ENCODE measurements at places on chromosomes 11 and 22.

GRCh38 chr22:45169591-45170466, 6.1 kb downstream of the NUP50 start:
- DNase-seq, result no peak

- DNase-seq, result peak; percentile 90
Observed at GRCh38 chr11:65498042-65498726, 661 bp upstream of the MALAT1 start.

- DNase-seq, result no peak
Observed at GRCh38 chr11:9616042-9616675, 42.7 kb downstream of the WEE1 start.

DNA sequence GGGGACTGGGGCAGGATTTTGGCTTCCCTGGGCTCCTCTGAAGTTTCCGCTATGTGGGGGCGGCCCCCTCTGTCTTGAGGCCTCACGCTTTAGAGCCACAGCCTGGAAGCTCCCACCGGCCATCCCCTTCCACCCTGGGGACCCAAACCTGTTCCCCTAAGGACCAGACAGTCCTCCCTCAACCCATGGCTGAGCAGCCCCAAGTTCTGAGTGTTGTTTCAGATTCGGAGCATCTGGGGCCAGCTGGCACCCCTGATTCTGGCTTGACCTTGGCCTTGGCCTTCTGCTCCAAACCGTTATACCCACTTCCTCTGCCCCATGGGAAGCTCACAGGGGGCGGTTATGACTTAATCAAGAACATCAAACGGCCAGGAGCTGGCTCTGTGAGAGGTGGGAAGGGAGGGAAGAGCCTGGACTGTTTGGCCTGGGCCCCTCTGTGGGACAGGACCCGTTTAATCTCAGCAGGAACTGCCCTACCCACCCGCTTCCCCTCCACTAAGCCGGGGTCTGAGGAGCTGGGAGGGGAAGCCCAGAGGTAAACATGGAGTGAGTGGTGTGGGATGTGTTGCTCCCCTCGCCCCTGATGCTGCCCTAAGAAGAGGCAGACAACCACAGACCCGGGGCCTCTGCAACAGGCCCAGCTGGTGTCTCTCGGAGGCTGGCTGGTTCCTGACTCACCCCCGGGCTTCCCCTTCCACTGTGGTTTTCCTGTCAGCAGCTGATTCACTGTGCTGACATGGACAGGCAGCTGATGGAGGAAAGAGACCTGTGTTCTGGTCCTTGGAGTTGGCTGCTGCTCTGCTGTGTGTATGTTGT, 3.4 kb downstream of the CD82 start:
- DNase-seq, result no peak

GRCh38 chr11:132312701-132313111, 942.3 kb downstream of the NTM start:
- DNase-seq, result peak; percentile 65

- DNase-seq, result peak; percentile 15
Observed at GRCh38 chr11:86067009-86067850, 1.7 kb downstream of the PICALM start.

- no peak for DNase-seq
Observed at GRCh38 chr22:25843660-25844405, 101.8 kb downstream of the MYO18B start.

- DNase-seq, result no peak
Observed at GRCh38 chr11:7936615-7937014, 4.9 kb downstream of the OR10A3 start.

DNA sequence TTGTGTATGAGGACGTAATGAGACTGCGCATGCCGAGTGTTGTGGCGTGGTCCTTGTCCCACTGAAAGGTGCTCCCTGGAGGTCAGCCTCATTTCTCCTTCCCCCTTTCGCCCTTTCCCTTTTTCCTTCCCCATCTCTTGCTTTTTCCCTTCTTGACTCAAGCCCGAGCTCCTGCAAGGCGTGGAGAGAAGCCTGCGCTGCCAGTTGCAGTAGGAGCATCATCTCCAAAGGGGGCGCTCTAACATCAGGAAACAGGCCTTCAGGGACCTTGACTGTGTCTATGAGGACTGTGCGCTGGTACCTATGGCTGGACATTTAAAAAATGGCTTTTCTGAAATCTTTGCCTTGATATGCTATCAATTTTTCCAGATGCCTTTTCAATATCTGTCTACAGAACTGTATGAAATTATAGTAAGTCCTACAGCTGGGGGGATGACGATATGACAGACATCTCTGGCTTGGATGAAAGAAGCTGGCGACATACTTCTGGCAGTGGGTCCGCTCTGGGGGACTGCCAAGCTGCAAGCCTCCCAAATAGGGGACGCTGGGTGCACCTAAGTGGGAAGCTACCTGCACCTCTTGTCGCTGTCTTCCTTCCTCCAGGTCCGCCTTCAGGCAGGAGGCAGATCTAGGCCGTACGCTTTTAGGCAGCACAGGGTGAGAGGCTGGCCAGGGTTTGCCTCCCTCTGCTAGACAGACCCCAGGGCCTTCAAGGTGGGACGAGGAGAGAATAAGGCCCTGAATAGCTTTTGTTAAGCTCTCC, 96.5 kb downstream of the NXPE2 start:
- DNase-seq, result peak; percentile 90

DNA sequence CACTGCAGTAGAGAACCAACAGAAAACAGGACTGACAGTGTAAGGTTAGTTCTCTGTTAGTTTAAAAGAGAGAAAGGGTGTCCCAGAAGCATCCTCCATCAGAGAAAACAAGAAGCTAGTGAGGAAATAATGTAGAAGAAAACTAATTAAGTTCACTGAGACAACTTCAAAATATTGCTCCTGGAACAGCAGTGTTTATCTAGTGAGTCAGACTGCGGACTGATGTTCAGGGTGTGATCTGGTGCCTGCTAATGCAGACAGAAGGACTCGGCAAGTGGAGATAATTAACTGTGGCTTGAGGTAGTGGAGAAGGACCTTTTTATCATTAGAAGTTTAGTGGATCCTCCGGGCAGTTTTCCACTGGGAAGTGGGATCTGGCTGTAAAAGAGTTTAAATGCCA, 55.4 kb downstream of the CDON start:
- DNase-seq, result no peak

- DNase-seq, result no peak
Observed at GRCh38 chr11:67588136-67588503, 4.5 kb downstream of the GSTP1 start.

DNA sequence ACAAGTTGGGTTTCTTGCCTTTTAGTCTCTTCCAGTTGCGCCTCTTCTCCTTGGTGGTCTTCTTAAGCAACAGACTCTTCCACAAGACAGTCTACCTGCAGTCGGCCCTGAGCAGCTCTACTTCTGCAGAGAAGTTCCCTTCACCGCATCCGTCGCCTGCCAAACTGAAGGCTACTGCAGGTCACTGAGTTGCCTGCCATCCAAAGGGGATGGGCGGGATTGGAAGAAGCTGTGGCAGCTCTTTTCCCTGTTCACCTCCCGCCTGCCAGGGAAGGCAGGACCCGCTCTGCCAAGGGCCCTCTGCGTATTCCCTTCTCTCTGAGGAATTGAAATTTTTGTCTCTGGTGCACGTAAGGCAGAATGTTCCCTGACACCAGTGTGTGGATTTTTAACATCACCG, 9.2 kb upstream of the STT3A start:
- no peak for DNase-seq

DNA sequence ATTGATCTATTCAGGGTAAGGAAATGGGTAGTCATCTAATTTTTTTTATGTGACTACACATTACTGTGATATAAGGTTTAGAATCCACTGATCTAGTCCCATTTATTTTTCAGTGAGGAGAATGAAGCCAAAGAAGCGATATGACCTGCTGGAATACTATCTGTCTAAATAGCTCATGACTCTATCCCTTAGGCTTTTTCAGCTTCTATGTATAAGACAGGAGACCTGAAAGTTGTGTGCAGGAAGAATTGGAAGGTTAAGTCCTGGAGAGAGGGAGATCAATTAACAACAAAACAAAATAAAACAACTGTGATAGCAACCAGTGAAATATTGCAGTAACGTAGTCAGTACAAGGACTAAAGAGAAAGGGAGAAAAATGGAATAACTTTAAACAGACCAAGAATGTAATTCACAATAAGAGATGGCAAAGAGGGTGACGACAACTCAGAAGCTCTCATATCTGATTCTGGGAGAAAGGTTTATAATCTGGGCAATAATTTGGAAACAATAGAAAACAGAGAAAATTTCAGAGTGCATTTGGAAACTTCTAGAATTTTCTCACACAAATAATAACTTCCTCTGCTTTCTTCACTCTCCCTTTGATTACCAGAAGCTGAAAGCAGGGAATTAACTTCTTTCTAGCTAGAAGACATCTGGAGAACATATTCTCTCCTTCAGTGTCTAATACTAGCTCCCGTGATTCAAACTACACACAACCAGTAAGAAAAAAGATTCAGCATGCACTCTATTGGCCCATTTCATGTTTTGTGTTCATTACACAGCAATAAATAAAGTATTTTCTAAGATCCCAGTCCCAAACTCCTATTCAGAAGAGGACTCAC, 19.2 kb upstream of the CASP12 start:
- DNase-seq, result no peak

GRCh38 chr11:12088047-12088481, 22.3 kb upstream of the MICAL2 start:
- DNase-seq, result no peak

- DNase-seq, result peak; percentile 81
Observed at GRCh38 chr11:8242499-8243280, 21.0 kb downstream of the LMO1 start.

GRCh38 chr22:17443405-17444203, 74.3 kb downstream of the CECR2 start:
- DNase-seq, result no peak

DNA sequence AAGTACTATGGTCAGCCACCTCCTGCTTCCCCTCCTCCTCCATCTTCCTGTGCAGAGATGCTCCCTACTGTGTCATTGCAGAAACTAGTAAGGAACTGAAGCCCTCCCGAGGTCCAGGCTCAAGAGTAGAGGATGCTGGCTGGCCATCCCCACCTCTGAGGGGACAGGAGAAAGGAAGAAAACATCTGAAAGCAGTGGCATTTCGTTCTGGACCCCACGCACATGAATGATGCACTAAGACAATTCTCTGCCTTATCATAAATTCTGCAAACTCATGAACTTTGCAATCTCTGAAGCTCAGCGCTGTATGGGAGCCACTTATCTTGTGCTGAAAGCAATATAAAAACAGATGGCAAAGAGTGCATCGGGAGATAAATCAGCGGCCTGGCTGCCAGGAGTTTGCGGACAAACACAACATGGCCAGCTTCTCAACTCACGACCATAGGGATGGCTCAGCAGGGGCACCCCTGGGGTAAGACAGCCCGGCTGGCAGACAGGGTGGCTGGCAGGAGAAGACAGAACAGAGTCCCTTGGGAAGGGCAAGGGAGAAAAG, 306.4 kb downstream of the NXPE2 start:
- no peak for DNase-seq

GRCh38 chr11:66317723-66318599, 1.1 kb upstream of the CD248 start:
- DNase-seq, result peak; percentile 42

- no peak for DNase-seq
Observed at GRCh38 chr11:20355221-20356219, 8.0 kb upstream of the HTATIP2 start.

- DNase-seq, result no peak
Observed at GRCh38 chr22:26556904-26557303, 33.0 kb downstream of the TPST2 start.

DNA sequence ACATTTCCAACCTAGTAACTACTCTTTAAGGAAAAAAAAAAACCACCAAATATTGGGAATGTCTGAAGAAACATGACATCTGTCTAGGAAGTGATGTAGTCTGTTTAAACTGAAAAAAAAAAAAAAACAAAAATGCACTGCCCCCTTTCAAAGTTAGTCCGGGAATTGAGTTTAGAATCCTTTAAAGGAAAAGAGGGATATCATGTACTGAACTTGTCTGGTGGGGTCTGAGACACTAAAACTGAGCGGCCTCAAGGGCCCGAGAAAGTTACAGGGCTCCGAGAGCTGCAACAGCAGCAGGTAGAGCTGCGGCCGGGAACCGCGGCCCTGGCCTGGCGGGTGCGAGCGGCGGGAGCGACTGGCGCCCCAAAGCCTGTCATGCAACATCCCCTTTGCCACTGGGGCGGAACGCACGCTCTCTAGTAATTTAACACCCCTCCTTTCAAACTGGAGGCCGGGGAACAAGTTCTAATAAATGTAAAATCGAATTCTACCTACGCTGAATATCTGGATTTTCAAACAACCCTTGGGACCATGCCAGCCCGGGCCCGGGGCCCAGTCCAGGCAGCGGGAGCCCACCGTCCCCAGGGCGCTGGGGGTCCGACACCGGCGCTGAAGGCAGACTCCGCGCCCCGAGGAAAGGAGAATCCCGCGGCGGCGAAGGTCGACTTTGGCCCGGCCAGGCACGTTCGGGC, 736 bp downstream of the RDX start:
- DNase-seq, result peak; percentile 86

DNA sequence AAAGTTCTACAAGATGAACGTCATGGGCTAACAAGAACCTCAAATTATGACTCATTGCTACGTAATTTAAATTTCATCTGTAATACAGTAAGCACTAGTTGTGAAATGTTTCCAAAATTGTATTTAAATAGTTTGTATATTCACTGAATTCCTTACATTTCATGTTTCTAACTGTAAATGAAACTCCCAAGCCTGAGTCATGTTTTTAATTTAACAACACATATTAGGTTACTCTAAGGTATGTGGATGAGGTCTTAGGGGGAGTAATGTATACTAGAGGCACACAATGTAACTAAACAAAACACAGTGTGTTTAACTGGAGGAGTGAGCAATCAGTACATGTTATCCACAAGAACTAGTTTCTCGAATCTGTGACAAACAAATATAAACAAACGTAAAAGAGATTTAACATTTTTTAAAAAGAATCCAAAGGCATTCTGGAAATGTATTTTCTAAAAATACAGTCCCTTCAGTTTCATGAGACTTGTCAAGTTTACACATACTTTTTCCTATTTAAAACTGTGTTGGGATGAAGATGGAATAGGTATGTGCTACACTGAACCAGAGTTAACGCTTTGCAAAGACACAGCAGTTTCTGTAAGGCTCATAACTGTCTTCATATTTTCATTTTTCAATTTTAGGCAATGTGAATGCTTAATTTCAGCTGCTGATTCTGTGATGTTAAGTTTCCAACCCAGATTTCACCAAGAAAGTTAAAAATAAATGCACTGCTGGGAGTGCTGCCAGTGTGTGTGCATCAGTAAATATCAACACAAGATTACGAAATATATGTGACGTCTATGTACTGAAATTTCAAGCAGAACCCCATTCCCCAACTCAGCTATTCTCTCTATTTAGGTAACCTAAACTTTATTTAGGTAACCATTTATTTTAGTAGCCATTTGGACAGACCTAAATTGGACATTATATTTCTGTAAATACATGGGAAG, 52.6 kb downstream of the PITPNB start:
- DNase-seq, result no peak

All from retina (tissue), 1 donor.